CD4-positive, alpha-beta T cell (primary cell): ENCODE measurements at places on chromosomes 11 and 22.

- no peak overlapping the region for H3K4me3 ChIP-seq
- H3K36me3 ChIP-seq, result no peaks in the 10 kb centered on the region
- H3K4me1 ChIP-seq, result peaks cover 29% of the 10 kb centered on the region
Observed at GRCh38 chr11:2218031-2218633, 46.5 kb upstream of the TH start.

DNA sequence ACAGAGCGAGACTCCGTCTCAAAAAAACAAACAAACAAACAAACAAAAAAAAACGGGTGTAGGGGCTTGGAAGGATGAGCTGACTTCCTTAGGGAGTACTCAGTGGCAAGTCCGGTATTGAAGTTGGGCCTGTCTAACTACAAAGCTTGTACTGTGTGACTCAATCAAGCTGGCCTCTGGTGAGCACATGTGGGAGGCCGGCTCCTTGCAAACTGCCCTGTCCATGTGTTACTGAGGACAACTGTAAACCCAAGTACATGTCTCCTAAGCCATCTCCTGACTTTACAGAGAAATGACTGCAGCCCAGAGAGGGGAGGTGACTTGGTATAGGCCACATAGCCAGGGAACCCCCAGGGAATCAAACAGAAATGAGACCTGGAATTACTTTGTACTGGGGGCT lies 11.6 kb downstream of the RIBC2 start:
- no peak overlapping the region for H3K27ac ChIP-seq
- H3K4me1 ChIP-seq, result peaks cover 2% of the 10 kb centered on the region
- H3K4me3 ChIP-seq, result no peak overlapping the region
- DNase-seq, result no peak

- DNase-seq, result no peak
- peaks cover 82% of the 10 kb centered on the region for H3K36me3 ChIP-seq
- peak overlapping the region; percentile 39 for H3K27ac ChIP-seq
- no peaks in the 10 kb centered on the region for H3K27me3 ChIP-seq
Observed at GRCh38 chr11:35178873-35179272, 39.9 kb downstream of the CD44 start.

DNA sequence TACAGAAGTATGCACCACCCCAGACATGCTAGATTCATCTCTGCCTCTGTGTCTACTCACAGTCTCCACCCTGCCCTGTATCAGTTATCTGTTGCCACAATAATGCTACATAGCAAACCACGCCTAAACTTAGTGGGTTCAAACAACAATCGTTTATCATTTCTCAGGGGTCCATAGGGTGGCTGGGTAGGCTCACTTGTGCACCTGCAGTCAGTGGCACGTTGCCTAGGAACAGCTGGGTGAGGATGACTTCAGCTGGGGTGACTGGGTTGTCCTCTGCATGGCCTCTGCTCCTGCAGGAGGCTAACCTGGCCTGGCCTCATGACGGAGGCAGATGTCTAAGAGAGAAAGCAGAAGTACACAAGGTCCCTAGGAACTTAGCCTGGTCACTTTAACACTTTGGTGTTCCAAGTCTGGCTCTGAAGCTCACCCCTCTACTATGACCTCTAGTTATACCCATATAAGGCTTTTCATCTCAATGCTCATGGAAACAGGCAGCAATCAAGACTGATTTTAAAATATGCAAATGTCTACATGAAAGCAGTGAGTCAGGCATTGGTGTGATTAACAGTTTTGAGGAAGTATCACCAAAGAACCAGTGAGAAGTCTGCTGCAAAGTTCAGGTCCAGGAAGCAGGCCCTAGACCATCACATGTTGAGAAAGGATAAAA lies 10.7 kb downstream of the OLFML1 start:
- H3K36me3 ChIP-seq, result no peaks in the 10 kb centered on the region
- H3K27me3 ChIP-seq, result no peaks in the 10 kb centered on the region
- no peaks in the 10 kb centered on the region for H3K4me1 ChIP-seq

GRCh38 chr11:128407962-128408361 lies 179.4 kb downstream of the ETS1 start:
- no peaks in the 10 kb centered on the region for H3K27me3 ChIP-seq
- no peaks in the 10 kb centered on the region for H3K36me3 ChIP-seq
- no peak for DNase-seq
- H3K4me3 ChIP-seq, result no peak overlapping the region
- H3K4me1 ChIP-seq, result no peaks in the 10 kb centered on the region

DNA sequence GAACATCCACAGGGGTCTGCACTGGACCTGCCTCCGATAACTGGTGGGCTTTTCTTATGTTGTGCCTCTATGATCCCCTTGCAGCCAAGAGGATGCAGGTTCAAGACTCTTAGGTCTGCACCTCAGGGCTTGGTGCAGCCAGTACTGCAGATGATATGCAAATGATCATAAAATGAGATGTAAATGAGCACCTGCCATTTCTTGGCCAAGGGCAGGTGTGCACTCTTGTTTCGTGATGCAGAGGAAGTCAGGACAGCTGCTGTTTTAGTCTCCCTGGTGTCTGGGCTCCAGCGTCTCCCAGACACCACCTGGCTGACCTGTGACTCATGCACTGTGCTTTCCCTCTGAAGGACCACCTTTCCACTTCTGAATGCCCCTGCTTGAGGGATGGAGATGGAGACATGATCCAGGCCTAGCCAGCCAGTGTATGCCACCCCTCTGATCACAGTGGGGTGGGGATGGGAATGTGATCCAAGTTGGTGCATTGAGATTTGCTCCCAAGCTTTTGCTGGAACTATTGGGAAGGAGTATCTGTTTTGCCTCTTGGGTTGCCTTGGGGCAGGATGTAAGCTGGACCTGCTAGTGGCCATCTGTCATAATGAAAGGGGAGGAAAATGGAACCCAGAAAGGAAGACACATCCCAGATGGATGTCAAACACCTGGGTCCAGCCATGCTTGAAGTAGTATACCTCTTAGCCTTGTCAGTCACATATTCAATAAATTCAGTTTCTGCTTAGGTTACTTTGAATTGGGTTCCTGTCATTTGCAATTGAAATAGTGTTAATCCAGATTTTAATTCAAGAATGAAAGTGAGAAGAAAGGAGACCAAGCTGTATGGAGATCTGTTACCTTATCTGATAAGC lies 3.3 kb upstream of the KCNJ11 start:
- peaks cover 15% of the 10 kb centered on the region for H3K4me1 ChIP-seq
- H3K36me3 ChIP-seq, result no peaks in the 10 kb centered on the region
- H3K27ac ChIP-seq, result no peak overlapping the region

- H3K27me3 ChIP-seq, result no peaks in the 10 kb centered on the region
- no peaks in the 10 kb centered on the region for H3K4me1 ChIP-seq
- H3K27ac ChIP-seq, result no peak overlapping the region
Observed at GRCh38 chr11:120455487-120455886, 56.1 kb upstream of the GRIK4 start.

- H3K4me3 ChIP-seq, result no peak overlapping the region
- no peaks in the 10 kb centered on the region for H3K27me3 ChIP-seq
- H3K36me3 ChIP-seq, result peaks cover 21% of the 10 kb centered on the region
- DNase-seq, result no peak
- no peak overlapping the region for H3K27ac ChIP-seq
- no peaks in the 10 kb centered on the region for H3K4me1 ChIP-seq
Observed at GRCh38 chr11:111798279-111798678, 32.1 kb upstream of the PPP2R1B start.

DNA sequence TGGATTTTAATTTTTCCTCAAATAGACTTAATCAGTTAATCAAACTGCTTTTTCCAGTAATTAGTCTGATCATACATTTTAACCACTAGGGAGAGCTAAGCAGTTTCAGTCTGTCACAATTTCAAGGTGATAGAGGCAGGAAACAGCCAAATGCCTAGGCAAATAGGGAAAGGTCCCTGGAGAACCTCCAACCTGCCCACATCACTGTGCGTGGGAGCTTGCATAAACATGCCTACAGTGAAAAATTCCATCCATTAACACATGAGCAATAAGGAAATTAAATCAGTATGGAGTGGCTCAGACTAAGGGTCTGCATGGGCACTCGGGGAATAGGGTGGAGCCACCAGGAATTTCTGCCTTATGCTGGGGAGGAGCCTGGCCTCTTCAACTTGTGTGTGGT lies 74.6 kb downstream of the AASDHPPT start:
- H3K27me3 ChIP-seq, result no peaks in the 10 kb centered on the region
- no peak overlapping the region for H3K27ac ChIP-seq

DNA sequence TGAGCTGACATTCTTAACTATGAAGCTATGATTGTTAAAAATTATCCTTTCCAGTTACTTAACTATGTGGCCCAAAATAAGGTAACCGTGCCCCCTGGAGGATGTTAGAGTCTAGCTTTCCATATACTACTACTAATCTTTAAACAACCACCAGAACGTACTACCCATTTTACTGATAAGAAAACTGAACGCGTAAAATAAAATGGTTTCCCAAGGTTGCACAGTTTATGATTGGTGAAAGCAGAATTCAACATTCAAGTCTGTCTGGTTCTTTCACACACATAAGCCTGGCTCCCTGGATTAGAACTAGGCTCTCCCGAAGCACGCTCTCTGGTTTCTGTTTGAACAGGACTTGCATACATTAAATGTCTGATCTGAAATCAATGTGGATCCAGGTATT lies 437.8 kb upstream of the CCDC90B start:
- no peak overlapping the region for H3K27ac ChIP-seq
- DNase-seq, result no peak
- H3K4me3 ChIP-seq, result no peak overlapping the region
- H3K4me1 ChIP-seq, result no peaks in the 10 kb centered on the region

- H3K27ac ChIP-seq, result no peak overlapping the region
- H3K4me3 ChIP-seq, result no peak overlapping the region
- DNase-seq, result no peak
Observed at GRCh38 chr22:16601437-16602223, 9.0 kb upstream of the CCT8L2 start.

DNA sequence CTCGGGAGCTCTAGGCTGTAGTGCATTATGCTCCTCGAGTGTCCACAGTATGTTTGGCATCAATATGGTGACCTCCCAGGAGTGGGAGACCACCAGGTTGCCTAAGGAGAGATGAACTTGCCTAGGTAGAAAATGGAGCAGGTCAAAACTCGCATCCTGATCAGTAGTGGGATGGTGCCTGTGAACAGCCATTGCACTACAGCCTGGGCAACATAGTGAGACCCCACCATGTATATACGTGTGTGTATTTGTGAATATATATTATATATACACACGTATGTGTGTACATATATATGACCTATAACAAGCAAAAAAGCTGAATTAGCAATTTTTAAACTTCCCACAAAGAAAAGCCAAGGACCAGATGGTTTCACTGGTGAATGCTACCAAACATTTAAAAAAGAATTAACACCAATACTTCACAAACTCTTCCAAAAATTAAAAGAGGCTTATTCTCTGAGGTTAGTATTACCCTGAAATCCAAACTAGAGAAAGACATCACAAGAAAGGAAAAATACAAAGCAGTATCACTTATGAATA lies 97.4 kb downstream of the RNF169 start:
- no peak overlapping the region for H3K27ac ChIP-seq
- no peak for DNase-seq

DNA sequence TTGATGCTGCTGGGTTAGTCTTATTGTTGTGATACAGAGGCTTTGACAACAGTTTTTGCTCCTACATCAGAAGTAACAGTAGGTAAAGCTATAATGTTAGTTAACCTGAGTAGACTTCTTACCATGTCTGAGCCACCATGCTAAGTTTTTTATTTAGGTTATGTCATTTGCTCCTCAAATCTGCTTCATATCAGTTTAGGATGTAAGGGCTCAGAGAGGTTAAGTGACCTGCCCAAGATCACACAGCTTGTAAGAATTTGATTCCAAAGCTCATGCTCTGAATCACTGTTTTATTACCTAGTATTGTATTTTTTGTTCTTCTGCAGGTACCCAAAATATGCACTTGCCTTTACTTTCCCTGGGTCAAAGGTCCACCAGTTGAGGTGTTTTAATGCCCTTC lies 161.7 kb downstream of the COMMD9 start:
- no peaks in the 10 kb centered on the region for H3K4me1 ChIP-seq
- DNase-seq, result no peak
- H3K27ac ChIP-seq, result no peak overlapping the region
- H3K36me3 ChIP-seq, result no peaks in the 10 kb centered on the region
- no peak overlapping the region for H3K4me3 ChIP-seq
- peaks cover 11% of the 10 kb centered on the region for H3K27me3 ChIP-seq

DNA sequence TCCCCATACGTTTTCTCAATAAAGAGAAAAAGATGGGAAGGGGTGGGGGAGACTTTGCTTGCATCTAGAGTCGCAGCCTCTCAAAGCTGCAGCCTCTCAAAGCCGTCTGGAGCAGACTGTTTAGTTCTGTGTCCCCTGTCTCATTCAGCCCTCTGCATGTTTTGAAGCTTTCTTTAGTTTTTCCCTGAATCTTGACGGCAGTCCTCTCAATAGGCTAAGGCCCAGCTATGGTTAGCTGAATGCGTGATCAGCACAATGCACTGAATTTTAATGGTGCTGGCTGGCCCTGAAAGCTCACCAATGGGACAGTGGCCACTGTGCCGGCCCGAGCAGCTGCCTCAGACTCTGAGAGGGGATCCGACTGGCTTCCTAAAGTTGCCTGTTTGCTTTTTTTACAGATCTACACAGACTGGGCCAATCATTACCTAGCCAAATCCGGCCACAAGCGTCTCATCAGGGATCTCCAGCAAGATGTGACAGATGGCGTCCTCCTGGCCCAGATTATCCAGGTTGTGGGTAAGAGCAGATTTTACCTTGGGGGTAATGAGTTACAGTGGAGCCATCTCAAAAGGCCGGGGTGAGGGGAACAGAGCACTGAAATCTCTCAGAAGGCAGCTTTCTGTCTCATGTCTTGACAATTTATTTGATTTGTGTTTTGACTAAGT lies 119.6 kb downstream of the NAV2 start:
- no peak overlapping the region for H3K27ac ChIP-seq
- no peak for DNase-seq
- no peaks in the 10 kb centered on the region for H3K36me3 ChIP-seq
- no peaks in the 10 kb centered on the region for H3K4me1 ChIP-seq
- no peaks in the 10 kb centered on the region for H3K27me3 ChIP-seq
